ENCODE measurements at places on chromosomes 4 and X.

GRCh38 chr4:166293556-166293955 is 420.5 kb downstream of the TLL1 start:
- no peak for DNase-seq

GRCh38 chr4:120454788-120455187 is 388.1 kb upstream of the MAD2L1 start:
- no peak for DNase-seq

- DNase-seq: no peak
Measured at GRCh38 chr4:142112451-142112850, 476.1 kb downstream of the IL15 start.

DNA sequence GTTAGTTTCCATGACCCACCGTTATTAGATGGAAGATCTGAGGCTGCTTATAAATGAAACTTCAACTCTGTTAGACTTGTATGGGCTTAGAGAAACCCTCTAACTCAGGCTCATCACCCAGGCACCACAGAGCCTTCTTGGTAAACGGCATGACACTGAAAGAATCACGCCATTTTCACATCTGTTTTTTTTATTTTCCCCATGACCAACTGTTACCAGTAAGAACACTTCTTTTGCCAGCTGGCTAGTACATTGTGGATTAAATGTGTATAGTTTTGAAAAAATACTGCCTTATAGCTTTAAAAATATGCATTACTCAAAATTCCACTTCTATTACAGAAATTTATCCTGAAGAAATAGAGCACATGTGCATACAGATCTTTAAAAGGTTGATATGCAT is 48.0 kb upstream of the APELA start:
- DNase-seq: no peak

DNA sequence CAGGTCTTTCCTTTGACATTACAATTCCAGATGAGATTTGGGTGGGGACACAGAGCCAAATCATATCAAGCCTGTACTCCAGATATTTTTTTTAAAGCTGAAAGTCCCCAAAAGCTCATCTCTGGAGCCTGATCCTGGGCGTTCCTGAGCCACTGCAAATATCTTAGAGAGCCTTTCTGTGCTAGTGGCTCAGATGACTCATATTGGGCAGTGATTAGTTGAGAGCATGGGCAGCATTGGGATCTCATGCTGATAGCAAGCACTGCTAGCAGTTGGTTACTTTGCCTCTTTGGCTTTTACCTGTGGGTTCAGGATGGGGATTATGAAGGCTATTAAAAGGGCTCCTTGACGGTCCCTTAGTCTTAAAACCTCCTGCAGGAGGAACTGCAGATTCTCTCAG is 51.4 kb upstream of the SCRG1 start:
- DNase-seq: no peak

GRCh38 chr4:150005537-150005936 is 72.7 kb upstream of the DCLK2 start:
- DNase-seq: no peak

- no peak for DNase-seq
Measured at GRCh38 chr4:82891707-82892466, 934 bp upstream of the SEC31A start.

- no peak for DNase-seq
Measured at GRCh38 chr4:157293673-157294072, 73.1 kb downstream of the GRIA2 start.

GRCh38 chr4:7717946-7718490 is 221.6 kb downstream of the AFAP1 start:
- no peak for DNase-seq

DNA sequence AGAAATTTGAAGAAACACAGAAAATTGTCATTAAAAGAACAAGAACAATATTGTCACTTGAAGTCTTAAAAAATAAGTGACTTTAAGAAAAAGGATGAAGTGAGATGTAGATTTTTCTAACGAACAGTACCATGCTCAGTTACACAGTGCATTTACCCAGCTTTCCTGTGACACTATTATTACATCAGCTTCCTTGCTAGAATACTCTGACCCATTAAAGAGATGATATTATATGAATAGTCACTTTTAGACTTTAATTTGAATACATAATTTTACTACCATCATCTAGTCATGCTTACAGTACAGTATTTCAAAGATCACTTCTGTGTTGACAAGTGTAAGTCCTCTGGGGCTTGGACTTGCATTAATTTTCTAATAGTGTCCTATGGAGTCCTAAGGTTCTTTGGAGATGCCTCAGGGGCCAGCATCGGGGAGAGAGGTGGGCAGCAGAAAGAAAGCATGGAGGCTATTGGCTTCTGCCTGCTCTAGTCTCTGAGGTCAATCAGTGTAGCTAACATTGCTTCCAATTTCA is 10.7 kb downstream of the COL25A1 start:
- no peak for DNase-seq
